CD4-positive, alpha-beta T cell treated with Interleukin-1 beta for 1 hour (primary cell): ENCODE measurements at places on chromosomes 1 and 21.

GRCh38 chr1:54365398-54365797 is 40.8 kb downstream of the SSBP3 start:
- DNase-seq = no peak

DNA sequence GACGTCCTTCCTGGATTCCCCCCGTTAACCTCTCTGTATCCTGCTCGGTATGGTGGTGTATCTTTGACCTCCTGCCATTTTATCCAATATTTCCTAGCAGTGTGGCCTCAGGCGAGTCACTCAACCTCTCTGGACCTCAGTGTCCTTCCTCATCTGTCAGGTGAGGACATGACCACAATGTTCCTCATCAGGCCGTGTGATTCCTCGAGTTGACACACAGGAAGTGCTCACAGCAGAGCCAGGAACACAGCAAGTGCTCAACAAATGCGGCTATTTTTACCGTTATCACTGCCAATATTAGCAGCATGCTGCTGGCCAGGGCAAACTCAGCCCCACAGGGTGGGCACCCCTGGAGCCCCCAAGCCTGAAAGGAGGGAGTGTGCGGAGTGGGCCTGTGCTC is 450.2 kb downstream of the KIF26B start:
- DNase-seq = no peak

DNA sequence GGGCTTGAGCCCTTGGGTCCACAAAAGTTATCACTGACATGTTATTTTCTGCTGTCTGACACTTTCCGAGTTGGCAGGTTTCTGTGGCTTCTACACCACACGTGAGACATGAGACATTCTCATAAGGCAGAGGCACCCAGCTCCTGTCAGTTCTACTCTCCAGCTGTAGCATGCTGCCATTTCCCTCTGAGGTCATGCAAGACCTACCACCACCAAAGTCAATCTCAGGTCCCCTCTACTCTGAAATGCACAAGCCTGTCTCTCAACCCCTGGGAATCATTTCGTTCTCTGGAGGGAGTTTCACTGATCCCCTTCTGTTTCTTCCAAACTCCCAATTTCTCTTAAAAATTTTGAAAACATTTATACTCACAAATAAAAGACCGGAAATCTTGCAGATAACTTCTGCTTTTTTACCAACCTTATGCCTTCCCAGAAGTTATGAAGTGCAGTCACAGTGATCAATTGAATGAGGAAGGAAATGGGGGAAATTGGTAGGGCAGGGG is 39.5 kb upstream of the CR2 start:
- peak; percentile 39 for DNase-seq

DNA sequence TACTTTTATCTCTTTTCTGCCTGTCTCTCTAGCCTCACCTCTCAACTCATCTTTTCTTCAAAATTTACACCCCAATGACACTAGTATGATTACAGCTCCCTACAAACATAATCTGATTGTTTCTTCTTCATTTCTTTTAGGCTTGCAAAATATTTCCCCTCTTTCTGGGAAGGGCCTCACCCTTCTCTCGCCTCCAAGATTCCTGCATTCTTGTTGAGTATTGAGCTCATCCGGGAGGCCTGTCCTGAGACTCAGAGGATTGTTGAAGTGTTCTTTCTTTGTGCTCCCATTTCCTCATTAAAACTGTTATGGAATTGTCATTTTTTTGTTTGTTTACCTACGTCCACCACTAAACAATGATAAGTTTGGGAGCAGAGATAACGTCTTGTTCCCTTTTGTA is 99.1 kb upstream of the CHRM3 start:
- no peak for DNase-seq
